ENCODE measurements at places on chromosomes 2 and 18.

DNA sequence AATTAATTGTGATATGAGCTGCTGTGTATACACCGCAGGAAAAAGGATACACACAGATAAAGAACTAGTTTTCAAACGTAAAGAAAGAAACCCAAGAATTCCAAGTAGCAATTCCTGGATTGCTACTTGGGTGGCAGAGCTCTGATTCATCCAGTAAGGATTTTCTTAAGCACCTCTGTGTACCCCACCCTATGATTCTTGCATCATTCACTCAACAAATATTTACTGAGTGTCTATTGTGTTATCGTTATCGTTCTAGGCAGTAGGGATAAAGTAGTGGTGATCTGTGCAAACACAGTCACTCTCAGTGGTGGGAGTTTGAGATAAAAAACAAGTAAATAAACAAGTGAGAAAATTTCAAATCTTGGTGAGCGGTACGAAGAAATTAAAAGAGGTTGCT lies 4.9 kb upstream of the TMEM200C start:
- peak; percentile 20 for DNase-seq

GRCh38 chr2:235955664-235956063 lies 212.5 kb downstream of the GBX2 start:
- no peak for DNase-seq

DNA sequence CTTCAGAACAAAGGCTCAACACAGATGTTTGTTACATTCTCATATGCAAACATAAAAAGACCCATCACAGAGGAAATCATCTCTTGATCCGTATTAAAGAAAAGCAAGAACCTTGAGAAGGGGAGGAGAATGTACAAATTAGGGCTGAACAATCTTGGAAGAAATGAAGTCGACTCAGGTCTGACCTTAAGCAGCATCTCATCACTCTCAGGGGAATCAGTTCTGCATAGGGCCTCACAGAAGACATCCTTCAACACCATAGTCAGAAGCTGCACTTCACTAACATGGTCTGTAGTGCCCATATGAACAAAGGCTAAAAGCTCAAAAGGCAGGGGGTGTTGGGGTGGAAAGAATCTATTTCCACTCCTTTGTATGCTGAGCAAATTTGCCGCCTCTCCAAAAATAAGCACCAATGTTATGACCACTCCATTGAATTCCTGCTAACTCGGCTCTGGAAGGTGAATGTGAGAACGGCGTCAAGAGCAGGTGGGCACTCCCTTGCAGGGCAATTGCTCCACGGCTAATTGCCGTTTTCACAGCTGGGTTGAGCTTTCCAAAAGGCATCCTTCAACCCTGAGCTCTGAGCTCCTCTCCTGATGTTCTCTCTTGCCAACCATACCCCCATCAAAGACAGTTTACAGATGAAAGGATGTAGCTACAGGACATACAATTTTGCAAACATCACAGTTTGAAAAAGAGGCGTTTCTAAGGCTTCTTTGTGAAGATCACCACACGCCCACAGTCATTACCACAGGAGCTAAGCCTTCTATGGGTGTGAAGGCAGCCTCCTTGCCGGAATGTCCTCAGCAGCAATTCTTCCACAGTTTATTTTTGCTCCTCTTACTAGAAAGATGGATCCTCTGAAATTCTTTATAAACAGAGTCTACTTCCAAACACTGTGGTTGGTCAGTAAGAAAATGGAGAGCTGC lies 10.0 kb downstream of the KLF7 start:
- no peak for DNase-seq

DNA sequence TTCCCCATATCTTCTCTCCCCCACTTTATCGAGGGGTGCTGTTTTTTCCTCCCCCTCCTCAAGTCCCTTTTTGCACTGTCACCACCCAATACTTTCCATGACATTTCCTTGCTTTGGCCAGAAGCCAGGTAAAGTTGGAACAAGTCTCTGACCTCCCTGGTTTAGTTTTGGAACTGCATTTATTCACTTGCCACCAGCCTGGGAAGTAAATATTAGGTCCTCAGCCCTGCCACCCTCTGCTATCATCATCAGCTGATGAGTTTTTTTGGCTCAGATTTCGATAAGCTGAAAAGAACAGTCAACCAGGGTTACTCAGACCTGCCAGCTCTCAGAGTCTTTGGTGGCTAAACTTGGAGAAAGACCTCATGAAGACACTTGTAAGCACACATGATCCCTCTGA lies 47.0 kb downstream of the DHRS9 start:
- DNase-seq: no peak

DNA sequence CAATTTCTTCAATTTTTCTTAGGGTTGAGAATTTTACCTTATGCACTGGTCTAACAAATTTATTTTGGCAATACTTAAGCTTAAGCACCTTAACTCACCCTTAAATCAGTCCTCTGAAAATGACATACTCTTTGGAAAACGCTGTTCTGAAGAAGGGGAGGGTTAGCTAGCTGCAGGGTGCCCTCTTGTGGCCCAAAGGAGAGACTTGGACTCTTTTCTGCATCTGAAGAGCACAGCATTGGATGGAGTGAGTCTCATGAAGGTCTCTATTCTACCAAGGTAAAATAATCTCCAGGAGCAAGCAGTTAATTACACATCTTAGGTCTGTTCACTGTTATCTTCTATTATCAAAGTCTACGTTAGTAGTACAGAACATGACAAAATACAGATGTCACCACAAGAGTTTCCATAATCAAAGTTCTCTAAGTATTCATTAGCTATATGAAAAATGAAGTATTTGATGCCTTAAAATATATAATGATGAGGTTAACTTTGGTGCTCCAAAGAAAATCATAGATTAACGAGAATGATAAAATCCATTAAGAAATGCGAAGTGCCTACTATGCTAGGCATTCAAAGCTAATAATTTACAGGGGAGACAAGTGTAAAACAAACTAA lies 24.4 kb downstream of the PUM2 start:
- DNase-seq: no peak

GRCh38 chr2:26913606-26913998 lies 56.8 kb upstream of the MAPRE3 start:
- no peak for DNase-seq

DNA sequence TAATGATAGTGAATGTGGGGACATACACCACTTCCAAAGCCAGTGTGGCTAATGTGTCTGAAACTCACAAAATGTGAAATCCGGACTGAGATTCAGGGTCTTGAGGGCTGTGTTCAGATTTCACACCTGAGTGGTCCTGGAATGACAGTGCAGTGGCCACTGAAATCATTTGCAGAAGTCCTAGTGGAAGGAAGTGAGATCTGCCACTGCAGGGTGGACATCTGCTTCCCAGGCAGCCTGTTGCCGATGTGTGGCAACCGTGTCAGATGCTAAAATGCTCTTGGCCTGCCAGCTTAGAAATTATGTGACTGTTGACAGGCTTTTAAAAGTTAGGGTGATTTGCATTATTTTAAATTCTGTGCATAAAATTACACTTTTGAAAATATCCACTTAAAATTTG lies 77.8 kb upstream of the TMEM200C start:
- DNase-seq: no peak

- DNase-seq: no peak
Observed at GRCh38 chr2:201008296-201008829, 44.9 kb upstream of the ORC2 start.

DNA sequence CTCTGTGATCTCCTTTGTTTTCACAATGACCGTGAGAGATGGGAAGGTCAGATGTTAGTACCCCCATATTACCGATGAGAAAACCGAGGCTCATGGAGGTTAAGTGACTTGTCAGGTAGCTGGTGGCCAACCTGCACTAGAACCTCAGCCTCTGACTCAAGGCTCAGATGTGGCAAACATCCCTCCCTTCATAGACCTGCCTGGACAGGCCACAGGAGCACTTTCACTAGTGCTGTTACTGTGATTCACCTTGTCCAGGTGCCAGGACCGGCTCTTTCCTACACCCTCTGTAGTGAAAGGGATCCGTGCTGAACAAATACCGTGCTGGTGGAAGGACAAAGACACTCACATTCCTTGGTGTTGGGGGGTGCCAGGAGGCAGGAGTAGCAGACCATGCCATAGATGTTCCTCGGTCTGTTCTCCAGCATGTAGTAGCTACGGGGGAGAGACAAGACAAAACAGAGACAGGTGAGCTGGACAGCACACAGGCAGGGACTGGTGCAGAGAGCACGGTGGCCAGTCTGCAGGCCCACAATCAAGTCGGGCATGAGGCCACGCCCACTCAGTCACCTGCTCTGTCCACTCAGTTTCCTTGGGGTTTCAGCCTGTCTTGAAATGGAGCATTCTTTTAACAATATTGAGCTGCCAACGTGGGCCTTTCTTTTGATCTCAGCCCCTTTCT lies 65.9 kb downstream of the EDAR start:
- DNase-seq: no peak

GRCh38 chr2:99786636-99787390 lies 297.0 kb upstream of the REV1 start:
- no peak for DNase-seq

DNA sequence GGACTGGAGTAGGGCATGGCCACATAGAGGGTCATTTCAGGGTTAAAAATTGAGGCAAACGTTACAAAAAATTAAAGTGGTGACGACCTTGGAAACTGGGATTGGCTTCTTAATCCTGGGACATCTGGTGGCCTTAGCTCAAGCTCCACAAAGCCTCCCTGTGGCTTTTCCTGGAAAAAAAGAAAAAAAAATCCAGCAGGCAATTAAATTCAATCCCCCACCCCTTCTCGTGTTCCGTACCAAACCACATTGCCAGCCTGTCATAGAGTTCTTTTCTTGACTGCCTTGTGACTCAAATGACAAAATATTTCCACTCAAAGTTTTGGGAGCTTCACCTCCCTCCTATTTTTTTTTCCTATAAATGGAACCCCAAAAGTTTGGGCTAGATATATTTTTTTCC lies 195.6 kb downstream of the HRH4 start:
- no peak for DNase-seq

DNA sequence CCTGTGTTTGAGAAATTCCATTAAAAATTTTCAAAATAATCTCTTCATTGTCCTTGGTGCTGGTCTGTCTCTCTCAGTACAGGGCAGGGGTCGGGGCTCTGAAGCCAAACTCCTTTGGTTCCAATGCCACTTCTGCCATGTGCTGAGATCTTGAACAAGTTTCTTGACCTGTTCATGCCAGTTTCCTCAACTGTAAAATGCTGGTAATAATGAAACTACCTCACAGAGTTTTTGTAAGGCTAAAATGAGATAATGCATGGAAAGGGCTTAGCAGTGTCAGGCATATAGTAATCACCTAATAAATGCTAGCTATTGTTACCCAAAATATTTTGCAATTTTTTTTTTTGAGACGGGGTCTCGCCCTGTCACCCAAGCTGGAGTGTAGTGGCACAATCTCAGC lies 16.9 kb upstream of the MREG start:
- DNase-seq: no peak

DNA sequence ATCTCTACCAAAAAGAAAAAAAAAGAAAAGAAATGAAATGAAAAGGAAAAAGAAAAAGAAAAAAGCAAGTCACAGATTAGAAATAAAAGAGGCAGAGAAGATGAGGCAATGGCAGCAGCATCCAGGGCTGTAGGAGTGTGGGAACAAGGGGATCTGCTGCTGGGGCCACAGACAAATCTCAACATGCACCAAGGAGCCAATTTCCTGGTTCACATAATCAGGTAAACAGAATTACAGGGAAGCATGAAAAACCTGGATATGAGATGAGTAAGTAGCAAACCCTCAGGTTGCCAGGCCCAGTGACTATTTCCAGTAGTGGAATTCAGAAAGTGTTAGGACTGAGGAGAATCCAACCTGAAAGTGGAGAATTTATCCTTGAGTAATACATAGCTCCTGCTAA lies 77.4 kb upstream of the ARHGAP28 start:
- DNase-seq: no peak

- no peak for DNase-seq
Observed at GRCh38 chr2:233448220-233448559, 93.9 kb downstream of the DGKD start.

DNA sequence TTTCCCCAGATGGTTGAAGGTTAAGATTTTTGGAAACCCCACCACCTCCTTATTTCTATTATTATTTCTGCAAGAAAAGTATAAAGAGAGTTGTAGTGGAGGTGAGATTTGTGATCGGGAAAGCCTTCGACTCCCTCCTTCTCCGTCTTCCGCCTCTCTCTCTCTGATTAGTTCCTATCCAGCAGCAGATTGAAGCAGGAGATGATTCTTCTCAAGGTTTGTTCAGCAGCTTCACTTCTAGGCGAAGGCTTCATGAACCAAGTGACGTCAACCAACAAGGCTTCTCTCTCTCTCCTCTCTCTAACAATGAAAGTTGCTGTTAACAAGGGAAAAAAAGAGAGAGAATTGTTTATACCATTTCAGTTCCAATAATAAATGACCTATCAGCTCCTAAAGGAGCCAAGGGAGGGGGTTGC lies at the start of gene BAZ2B:
Gene BAZ2B (minus strand): TSS at position 263 of the 416 bp plus-strand sequence. CDS start 137,829 bp downstream, outside the sequence.
- peak; percentile 61 for DNase-seq

DNA sequence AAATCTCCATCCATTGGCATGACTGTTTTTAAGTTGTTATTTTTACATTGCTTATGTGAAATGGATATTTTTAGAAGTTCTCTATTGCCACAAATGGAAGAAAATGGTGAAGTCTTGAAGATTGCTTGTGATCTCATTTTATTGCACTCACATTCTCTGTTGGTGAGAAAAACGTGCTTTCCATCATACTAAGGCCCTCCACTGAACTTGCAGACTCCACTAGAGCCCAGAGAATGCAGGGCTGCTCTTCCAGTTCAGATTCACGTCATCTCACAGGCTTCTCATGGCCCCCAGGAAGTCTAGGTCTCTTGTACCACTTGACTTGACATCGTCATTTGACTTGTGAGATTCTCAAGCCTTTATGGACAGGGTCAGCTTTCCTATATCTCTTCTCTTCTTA lies 254.8 kb upstream of the COPS8 start:
- DNase-seq: no peak

GRCh38 chr2:112229348-112229747 lies 25.5 kb downstream of the ZC3H8 start:
- no peak for DNase-seq

- DNase-seq: no peak
Observed at GRCh38 chr18:58264075-58264474, 220.0 kb downstream of the NEDD4L start.

DNA sequence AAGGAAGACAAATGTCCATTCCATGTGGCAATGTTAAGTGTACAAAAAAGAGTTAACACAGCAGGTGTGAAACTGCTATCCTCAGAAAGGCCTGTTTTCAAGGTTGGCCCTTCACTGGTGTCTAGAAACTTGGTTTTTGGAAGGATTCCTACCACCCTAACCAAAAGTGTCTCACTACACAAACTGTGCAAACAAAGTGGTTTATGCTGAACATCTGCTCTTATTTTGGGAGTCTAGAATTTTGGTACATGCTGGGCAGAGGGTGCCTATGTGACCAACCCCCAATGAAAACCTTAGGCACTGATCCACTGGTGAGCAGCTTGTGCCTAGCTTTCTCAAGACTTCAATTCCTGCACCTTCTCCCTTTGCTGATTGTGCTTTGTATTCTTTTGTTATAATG lies 14.3 kb downstream of the GFPT1 start:
- no peak for DNase-seq

GRCh38 chr2:54330926-54331835 lies 75.2 kb upstream of the TSPYL6 start:
- DNase-seq: no peak

GRCh38 chr2:6787376-6787775 lies 78.3 kb downstream of the CMPK2 start:
- no peak for DNase-seq

DNA sequence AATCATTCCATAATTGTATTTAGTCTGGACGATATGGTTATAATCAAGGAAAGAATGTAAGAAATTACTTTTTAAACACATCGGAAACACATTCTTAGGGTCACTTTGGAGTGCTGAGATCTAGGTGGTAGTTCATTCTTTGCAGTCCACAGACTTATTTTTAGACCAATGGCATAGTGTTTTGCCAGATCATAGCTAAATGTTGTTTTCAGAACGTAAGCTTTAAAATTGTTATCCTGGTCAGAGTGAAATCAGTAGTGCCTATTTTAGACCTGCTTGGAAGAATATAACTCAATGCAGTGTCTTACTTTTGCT lies 4.3 kb downstream of the MYL12A start:
- no peak for DNase-seq
